ENCODE measurements at places on chromosomes 4 and X. TPM values are rescaled to one million over a fixed set of nuclear protein-coding genes. Genes with fewer than 3 reads are reported as not detected.

Gene AMOT
- 17.6 TPM for total RNA-seq

Gene RIPPLY1
- total RNA-seq = not detected

Gene ZNF711
- total RNA-seq = 3.6 TPM

Gene ZFYVE28
- 4.3 TPM for total RNA-seq

Gene SULT1B1
- total RNA-seq = 0.82 TPM

Gene SMAD1
- 30.3 TPM for total RNA-seq

Gene GYPB
- total RNA-seq = not detected

Gene XK
- total RNA-seq = 22.1 TPM

Gene CT45A5
- not detected for total RNA-seq

GRCh38 chr4:43089730-43090129, 197.2 kb downstream of the GRXCR1 start:
- no peak for DNase-seq

DNA sequence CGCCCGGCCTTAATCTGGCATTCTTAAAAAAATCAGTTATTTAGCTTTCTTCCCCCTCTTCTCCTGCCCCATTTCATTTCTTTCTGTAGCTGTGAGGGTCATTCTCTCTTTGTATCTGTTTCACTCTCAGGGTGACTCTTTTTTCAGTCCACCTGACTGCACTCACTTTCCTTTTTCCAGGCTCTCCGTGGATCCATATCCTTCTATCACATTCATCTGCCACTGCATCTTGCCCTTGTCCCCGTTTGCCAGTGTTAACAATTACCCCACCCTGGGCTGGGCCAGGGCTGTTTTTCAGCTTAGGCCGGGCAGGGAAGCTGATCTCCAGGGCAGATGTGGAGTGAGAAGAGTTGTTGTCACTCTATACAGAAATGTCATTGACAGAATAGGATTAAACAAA, 7.7 kb downstream of the FHL1 start:
- DNase-seq = no peak

DNA sequence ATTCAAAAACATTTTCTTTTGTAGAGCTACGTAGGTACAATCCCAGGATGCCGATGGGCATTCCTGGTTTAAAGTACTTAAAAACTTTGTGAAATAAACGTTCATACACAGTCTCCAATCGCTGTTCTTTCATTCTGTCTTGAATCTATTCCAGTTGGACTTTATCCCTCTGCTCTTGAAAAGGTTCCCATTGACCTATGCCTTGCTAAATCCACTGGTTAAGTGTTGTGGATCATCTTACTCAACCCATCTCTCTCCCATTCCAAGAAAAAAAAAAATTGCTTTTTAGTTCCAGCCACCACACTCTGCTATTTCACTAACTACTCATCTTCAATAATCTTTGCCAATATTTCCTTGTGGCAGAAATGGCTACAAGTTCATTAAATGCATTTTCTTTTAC, 542.3 kb upstream of the GRIA3 start:
- DNase-seq = no peak

DNA sequence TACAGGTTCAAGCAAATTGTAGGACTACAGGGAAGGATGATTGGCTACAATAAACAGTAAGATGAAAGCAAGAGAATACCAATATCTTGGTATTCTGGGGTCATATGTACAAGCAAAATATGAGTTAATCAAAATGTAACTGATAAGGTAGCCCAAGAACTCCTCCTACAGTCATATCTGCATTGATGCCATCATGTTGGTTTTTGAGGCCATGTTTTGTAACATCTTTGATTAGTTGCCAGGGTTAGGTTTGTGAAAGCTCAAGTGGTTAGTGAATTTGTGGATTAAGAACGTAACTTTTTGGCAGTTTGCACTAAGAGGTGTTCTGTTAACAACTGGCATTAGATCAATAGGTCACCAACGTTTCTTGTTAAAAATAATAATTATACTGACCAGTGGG, 59.6 kb downstream of the USP9X start:
- DNase-seq = no peak

DNA sequence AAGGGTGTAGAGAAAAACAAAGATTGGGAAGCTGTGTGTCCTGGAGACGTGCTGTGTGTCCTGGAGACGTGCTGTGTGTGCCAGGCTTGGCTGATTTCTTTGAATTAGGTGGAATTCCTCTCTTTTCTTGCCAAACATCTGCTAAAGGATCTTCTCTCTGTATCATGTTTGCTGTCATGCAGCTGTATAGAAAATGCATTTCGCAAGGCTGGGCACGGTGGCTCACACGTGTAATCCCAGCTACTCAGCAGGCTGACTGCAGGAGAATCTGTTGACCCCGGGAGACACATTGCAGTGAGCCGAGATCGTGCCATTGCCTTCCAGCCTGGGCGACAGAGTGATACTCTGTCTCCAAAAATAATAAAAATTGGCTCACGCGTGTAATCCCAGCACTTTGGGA, 187.0 kb downstream of the CRLF2 start:
- DNase-seq = no peak

DNA sequence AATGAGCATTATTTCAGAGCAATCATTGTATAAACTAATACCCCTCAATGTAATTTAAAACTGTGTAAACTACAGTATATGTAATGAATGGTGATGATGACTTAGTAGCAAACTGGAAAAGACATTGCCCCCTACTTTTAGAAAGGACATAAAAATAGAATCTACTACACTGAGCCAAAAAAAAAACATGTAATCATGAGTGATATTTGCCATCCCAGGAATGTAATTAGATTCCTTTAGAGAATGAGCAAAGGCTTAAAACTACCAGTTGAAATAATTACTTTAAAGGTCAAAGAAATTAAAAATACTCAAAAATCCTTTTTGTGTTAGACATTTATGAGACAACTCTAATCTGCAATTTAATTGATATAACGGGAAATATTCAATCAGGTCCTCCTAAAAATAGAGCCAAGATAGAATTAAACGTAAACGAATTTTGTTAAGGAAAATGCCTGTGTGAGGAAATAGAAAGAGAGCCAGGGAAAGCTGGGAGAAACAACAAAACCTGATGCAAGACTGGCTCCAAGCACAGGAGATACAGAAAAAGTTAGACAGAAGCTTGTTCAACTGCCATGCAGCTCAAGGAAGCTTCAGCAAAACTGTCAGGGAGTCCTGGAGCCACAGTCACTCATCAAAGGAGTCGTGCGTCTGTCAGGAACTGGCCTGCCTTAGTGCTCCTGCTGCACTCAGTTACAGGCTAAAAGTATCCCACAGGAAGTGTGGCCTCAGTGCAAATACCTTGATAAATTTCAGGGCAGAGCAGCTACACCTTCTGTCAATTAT, 655.7 kb upstream of the INTU start:
- DNase-seq = no peak

DNA sequence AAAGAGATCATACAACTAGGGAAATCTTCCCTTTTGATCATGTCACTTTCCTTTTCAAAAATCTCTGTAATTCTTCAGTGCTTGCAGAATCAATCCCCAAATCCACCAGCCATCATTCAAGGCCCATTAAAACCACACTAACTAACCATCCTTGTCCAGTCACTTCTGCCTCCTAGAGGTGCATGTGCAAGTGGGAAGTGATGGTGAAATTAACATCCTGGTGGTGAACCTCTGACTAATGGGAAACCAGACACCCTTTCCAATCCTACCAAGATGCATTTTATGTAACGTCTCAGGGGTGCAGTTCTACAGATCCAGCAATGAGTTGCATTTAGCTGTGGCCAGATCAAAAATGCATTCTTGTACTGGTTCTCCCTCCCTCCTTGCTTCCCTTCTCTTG, 341.8 kb downstream of the RAPGEF2 start:
- DNase-seq = no peak

DNA sequence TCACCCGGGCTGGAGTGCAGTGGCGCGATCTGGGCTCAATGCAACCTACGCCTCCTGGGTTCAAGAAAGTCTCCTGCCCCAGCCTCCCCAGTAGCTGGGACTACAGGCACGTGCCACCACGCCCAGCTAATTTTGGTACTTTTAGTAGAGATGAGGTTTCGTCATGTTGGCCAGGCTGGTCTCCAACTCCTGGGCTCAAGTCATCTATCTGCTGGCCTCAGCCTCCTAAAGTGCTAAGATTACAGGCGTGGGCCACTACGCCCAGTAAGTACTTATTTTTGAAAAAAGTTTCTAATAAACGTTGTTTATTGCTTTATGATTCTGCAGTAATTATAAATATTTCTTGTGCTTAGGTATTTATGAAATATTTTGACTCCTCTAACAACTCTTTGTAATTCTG, 4.3 kb upstream of the PCSK1N start:
- no peak for DNase-seq

DNA sequence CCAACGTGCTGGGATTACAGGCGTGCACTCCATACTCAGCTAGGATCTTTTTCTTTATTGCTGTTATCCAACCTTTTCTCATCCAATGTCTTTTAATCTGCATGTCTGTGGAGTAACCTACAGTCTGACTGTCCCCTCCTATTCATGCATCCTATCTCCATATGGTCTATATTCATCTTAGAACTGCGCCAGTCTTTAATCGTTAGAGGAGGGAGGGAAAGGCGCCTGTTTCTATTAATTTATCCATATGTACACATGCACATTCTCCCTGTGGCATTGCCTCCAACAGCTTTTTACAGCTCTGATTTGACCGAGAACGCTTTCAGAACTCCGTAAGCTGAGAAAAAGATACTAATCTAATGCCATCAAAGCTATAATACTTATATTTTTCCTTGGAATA, 9.8 kb downstream of the DCTD start:
- DNase-seq = no peak

DNA sequence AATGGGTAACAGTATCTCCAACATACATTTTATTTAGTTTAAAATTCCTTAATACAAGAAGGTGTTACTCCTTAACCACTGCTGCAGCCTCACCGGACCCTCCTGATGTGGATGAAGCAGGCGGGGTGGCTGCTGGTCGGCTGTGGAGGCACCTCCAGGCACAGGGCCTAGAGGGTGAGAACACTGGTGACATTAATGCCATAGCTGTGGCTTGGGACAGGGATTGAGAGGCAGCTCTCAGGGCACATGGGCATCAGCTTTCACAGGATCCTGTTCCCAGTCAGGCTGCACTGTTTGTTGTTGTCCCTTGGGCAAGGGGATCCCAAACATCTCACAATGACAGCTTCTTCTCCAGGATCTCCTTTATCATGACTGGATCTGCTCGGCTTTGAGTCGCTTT, 90.0 kb downstream of the GATB start:
- no peak for DNase-seq

DNA sequence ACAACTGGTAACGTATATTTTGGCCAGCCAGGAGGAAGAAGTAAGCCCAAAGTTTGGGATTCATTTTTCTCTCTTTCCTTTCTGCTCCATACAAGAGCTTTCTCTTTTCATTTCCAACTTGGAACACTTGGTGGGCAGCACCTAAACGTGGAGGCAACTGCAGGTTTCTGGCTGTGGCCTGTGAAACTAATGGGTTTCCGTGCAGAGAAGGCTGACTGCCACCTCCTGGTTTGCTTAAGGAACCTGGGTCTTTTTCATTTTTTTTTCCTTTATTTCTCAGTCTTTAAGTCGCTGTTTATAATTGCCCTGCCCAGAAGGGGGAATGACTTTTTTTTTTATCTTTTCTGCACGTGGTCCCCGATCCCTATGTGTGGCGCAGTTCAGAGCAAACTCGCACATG, 15.4 kb downstream of the ZNF718 start:
- no peak for DNase-seq

GRCh38 chr4:76212851-76213414, 691 bp downstream of the SCARB2 start:
- DNase-seq = no peak

DNA sequence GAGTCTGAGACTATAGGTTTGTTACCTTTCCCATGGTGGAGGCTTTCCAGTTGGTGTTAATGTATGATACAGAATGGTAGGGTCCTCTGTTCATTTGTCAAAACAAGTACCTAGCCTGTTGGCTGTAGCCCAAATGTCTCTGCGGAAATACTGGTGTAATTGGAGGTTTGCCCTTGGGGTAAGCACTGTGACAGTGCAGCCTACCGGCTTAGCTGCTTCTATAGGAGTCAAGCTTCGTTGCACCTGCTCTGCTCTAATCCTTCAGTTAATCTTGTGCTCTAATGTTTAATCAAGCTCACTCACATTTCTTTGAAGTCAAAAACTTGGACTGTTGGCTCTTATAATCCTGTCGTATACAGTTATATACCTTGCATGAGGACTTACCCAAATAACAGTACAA, 203.4 kb downstream of the CCNG2 start:
- no peak for DNase-seq

- DNase-seq = peak; percentile 69
Measured at GRCh38 chr4:165873298-165874071, 448 bp downstream of the TLL1 start.

- DNase-seq = no peak
Measured at GRCh38 chr4:145352438-145353145, 129.1 kb upstream of the SMAD1 start.

DNA sequence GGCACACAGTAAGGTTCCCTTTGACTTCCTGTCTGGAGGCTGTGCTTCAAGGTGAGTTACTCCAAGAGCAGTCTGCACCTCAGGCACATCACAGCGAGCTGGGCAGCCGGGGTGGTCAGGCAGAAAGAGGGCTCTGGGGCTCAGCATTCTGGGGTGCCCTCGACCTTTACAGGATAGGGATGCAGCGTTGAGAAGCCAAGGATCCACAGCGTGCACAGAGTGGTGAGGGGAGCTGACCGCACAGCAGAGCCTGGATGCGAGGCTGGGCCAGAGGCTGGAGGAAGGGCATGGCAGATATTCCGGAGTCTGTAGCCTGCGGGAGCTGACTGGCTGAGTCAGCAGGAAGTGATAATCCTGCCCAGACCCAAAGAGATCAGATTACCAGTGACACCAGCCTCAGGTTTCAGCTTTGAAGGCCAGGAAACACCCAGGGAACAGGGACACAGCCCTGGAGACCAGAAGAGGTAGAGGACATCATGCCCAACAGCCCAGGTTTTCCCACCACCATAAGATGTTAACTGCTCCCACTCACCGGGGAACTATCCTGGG, 38.4 kb upstream of the PDLIM3 start:
- DNase-seq = no peak

DNA sequence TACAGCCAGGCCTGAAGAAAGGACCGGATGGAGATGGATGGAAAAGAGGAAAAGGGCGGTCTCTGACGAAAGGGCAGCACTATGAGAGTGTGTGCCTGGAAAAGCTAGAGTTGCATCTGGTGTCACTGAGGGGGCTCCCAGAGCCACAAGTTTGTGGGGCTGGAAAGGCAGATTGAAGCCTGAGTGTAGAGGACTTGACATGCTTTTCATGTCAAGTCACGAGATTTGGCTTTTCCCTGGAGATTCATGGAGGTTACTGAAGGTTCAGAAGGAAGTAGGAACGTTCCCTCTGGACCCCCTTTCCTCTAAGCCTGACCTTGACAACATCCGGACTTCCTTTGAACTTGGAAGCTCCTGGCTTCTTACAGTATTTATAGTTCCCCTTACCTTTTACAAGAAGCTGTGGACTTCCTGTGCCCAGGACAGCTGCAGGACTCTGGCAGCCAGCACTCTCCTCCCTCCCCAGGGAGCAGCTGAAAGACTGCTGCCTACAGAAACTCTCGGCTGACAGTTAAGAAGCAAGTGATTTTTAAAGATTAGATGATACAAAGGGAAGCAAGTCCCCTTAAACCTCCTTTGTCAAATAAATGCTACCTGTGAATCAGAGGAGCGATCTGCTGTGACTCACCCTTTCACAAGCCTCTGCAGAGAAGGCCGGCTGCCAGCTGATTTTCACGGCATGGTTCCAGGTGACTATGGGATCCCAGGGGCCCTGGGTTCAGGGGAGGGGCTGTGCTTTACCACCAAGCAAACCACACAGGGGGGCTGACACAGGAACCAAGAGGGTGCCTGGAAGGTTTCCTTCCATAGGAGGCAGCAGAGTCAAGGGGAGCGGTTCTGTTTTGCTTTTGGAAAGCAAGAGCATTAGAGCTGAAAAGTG, 72.9 kb upstream of the STIM2 start:
- no peak for DNase-seq

Measured in sigmoid colon (tissue), 7 donors.